Choroid plexus epithelial cell (primary cell): ENCODE measurements at places on chromosomes 7 and 10.

- DNase-seq, result peak; percentile 6
These were observed 67.2 kb downstream of the RAMP3 start for GRCh38 chr7:45224832-45225231.

DNA sequence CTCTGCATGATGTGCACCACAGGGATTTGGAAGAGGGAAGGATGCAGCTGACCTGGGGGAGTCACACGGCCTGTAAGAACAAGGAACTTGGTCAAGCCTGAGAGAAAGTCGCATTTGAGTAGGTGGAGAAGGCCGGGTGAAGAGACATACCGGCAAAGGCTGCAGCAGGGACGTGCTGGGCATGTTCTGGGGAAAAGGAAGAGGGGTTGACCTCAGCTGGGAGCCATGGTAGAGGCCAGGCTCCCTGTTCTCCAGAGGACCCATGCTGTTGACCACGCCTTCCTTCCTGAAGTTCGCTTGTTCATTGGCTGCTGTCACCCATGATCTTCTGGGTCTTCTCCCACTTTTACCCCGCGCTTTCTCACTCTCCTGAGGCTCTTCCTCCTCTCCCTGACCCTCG, 84.5 kb downstream of the HTR5A start:
- no peak for DNase-seq

DNA sequence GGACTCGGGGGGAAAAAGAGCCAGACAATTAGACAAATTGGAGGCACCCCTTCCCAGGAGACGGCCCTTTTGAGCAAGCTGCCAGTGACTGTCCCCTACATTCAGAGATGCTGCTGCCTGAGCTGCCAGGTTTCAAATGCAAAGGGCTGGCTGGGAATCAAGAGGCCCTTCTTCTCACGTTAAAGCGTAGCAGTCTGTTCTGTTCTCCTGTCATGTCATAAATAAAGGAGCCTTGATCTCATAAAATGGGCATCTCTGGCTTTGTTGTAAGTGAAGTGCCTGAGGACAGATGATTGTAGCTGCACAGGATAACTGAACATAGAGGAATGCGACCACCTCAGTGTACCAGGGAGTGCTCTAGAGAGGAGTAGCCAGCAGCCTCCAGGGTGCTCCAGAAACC, 917.9 kb downstream of the GRID1 start:
- DNase-seq, result no peak

DNA sequence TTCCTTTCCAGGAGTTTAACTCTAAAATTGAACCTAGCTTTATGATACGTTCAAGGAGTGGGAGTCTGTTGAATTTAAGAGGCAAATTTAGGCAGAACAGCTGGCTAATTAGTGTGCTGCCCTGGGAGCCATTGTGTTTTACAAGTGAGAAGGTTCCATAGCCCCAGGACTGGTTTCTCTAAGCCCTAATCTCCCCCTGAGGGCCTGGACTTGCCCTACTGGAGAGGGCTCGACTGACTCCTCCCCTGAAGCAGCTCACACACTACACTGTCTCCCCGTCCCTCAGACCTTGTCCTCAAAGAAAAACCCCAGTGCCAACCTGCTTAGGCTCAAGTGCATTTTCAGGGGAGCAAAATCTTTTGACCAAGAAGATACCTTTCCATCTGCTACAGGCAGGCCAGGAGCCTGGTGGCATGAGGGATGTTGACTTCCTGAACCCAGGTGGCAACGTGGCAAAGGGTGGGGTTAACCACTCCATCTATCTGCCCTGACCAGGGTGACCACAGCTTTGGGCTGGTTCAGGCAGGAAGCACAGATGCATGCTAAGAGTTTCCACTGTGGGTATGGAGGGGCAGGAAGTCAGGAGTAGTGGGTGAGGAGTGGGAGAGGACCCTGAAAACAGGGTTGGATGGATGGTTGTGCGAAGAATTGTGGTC, 68.9 kb upstream of the CARD11 start:
- DNase-seq, result no peak

GRCh38 chr7:17595546-17595945, 297.1 kb downstream of the AHR start:
- DNase-seq, result no peak

DNA sequence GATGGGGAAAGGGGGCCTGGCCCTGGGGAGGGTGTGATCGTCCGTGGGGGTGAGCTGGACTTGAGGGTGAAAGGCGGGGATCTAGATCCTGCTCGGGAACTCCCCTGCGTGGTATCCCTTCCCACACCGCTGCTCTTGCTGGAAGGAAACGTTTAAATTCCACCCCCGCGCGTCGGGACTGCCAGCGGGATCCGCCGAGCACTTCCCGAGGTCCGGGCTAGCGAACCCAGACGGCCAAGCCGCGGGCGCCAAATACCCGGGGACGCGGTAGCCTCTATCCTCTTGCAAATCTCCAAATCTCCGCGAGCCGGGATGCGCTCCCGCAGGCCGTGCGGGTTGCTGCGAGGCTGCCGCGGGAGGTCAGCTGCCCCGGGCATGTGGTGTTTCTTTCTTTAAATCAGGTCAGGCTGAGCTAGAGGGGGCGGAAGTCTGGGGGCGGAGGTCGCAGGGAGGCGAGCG, 904 bp downstream of the NPTX2 start:
- DNase-seq, result no peak

DNA sequence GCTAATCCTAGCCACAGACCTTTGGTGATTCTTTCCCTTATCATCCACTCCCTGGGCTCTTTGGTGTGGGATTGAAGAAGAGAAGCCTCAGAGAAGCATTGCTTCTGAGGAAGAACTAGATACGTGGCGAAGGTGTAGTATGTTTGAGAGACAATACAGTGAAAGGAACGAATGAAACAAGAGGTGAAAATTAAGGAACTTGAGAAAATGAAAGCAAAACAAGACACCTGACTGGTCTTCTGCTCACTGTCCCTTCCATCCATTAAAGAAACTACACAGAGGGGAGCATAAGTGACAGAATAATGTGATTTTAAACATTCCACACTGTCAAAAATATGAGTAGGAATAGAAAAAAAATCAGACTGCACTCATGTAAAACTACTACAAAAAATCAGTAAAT, 219.6 kb upstream of the NPSR1 start:
- no peak for DNase-seq

GRCh38 chr7:129775695-129776361, 164.3 kb downstream of the NRF1 start:
- DNase-seq, result no peak

- no peak for DNase-seq
These were observed 54.1 kb upstream of the NPTX2 start for GRCh38 chr7:98562871-98563495.

- DNase-seq, result no peak
These were observed 4.9 kb downstream of the HNRNPF start for GRCh38 chr10:43403911-43404703.

GRCh38 chr7:158067219-158067930, 520.2 kb downstream of the PTPRN2 start:
- DNase-seq, result no peak

DNA sequence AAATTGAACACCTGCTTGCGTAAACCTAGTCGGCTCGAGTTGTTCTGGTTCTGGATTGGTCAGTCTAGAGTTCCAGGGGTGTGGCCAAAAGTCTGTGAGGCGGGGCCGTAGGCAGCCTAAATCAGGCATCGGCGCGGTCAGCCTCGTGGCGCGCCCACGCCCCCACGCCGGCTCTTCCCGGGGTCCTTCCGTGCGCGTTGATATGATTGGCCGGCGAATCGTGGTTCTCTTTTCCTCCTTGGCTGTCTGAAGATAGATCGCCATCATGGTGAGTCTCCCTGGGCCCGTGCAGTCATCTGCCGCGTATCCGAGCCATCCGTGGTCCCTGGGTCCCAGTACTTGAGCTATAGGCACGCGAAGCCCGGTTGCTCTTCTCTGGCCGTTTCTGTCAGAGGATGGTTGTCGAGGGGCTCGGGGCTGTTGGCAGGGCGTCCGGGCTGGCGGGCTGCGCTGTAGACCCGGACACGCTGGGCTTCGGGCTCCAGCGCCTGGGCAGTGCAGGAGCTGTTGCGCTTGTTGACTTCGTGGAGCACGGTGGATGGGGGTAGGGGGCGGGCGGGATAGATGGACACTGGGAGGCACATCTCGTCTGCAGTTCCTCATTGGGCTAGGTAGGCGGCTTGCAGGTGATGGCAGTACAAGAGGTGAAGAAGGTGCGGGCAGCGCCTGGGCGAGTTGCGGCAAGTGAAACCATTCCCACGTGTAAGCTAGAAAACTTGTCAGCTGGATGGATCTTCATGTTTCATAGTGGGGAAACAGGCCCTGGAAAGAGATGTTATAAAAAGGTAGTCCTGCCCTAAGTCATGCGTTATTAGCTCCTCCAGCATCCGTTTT, at the start of gene RPS24:
TSS of gene RPS24 (plus strand) at position 227 of the 834 bp plus-strand sequence. CDS start at position 266, 39 bp downstream.
- DNase-seq, result peak; percentile 99

GRCh38 chr10:26700884-26701630, 3.6 kb downstream of the PDSS1 start:
- no peak for DNase-seq

DNA sequence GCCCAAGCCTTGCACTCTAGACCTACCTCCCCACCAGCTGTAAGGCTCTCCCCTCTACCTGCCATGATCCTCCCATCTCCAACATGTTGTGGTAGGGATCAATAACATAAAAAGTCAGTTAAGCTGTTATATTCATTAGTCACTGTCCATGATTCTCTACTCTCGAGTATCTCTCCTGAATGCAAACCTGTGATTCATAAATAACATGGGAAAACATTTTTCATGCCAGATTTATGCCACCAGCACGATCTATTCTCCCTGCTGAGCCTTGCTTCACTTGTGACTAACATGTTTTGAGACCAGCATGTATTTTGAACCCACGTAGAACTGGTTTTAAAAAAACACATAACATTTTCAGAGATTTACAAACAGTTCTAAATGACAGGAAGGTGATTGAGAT, 30.3 kb downstream of the TMEM168 start:
- DNase-seq, result peak; percentile 3

DNA sequence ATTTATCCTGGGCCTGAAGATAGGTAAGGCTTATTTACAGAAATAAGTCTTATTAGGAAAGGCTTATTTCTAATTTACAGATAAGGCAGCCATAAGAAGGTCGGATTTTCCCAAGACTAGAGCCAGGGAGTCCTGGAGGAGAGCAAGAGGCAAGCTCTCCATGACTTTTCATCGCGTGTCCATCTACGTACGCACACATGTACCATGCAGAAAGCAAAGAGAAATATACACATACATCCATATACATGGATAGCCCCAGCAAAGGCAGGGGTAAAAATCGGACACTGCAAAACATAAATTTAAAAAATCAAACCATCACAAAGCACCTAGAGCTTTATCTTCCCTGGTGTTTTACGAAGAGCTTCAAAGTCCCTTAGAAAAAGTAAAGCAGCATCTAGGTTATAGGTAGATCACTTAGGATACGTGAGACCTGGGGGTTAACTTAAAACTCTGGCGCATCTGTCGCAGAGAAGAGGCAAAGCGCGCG, 25.8 kb upstream of the ZRANB1 start:
- peak; percentile 41 for DNase-seq

DNA sequence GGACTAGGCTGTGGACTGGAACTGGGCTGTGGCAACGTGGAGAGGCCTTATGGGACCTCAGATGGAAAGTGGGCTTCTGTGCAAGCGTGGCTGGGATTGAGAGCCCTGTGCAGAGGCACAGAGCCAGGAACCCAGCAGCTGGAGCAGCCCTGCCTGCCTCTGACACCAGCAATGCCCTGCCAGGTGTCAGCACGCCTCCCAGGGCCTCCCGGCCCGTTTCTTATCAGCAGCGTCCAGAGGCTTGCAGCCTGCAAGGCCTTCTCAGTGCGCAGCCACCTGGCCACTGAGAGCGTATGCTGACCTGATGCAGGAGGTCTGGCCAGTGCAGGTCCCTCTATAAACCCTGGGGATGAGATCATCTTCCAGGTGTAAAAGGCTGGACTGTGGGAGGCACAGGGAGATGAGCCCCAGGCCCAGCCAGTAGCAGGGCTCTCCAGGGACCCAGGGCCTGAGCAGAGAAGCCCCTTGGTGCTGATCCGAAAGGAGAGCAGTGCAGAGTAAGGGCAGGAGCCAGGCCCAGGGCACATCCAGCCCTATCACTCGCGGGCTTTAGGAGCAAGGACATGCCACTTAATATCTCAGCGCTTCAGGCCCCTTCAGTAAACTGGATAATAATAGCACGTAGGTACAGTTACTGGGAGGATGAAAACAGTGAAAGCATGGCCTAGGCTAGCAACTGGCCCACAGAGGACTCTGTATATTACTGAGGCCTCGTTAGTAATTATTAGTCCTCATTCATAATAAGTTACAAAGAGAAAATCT, 38.8 kb upstream of the ANTXRL start:
- no peak for DNase-seq

- DNase-seq, result peak; percentile 96
These were observed 166.3 kb downstream of the NEURL1 start for GRCh38 chr10:103659674-103660363.

GRCh38 chr7:91288208-91288824, 24.1 kb downstream of the FZD1 start:
- DNase-seq, result peak; percentile 53

- DNase-seq, result no peak
These were observed 14.5 kb downstream of the PPP1R9A start for GRCh38 chr7:94921911-94922310.

GRCh38 chr10:71239946-71240795, 27.8 kb downstream of the UNC5B start:
- DNase-seq, result no peak
